GM12864 (cell line): ENCODE measurements at places on chromosomes 4 and X.

DNA sequence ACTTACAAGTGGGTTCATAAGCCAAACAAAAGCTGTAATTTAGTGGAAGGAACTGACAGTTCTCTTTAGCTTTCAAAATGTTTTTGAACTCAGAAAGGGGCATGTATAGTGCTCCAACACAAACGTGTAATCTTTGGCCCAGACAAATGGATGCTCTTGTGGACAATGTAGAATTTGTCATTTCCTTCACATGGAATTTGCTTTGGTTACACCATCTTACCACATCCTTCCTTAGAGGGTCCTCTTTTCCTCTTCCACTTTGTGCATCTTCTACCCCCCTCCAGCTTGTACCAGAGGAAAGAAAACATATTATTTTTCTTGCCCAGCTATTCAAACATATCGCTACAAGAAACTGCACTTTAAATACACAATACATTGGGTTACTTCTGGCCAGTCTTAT lies 42.4 kb downstream of the MEPE start:
- DNase-seq = no peak

DNA sequence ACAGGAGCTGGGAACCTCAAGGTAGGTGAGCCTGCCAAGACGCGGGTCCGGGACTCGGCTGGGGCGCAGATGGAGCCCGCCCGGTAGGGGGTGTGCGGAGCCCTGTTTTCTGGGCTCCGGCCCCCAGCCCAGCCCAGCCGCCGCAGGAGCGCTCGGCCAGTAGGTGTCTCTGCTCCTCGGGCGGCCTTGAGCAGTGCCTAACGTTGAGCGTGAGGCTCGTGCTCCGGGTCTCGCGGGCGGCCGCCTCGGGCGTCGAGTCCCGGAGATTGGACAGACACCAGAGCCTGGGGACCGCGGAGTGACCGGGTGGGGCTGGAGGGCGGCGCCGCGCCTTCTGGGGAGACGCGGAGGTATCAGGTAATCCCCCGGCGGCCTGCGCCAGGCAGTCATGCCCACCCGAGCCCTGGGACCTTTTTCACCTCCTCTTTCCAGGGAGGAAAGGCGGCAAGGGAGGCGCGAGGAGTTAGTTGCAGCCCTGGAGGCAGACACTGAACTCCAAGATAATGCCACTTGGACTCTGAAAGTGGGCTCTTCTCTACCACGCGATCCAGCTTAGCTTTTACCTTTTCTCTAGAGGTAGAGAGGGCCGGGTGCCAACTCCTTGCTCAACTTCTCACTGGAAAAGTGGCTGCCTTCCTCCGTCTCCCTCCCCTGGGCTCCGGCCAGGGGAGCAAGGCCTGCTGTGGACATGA lies 14.5 kb upstream of the FGG start:
- peak; percentile 5 for DNase-seq

GRCh38 chrX:74922922-74923543 lies 2.2 kb downstream of the NEXMIF start:
- peak; percentile 73 for DNase-seq

DNA sequence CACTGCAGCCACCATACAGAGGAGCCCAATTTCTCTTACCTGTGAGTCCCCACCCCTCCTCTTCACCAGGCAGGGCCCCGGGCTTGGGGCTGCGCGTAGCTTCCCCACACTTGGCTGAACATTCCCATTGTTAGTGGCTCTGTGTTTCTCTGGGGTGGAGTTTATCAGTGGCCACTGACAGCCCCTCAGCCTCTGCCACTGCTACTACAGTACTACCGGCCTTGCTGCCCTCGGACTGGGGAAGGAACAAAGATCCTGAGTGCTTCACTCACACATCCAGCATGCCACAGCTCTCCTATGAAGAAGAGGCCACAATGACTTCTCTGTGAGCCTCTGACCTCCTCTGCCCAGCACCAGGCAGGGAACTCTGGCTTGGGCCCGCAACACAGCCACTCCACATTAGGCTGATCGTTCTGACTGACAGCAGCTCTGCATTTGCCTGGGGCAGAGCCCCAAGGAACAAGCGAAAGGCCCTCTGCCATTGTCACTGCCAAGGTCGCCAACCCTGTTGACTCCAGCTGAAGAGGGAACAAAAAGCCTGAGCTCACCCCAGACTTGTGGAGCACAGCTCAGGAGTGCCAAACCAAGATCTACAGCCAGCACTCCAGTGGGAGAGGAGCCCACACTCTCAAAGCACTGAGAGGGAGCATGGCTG lies 24.0 kb downstream of the ABCB7 start:
- no peak for DNase-seq

DNA sequence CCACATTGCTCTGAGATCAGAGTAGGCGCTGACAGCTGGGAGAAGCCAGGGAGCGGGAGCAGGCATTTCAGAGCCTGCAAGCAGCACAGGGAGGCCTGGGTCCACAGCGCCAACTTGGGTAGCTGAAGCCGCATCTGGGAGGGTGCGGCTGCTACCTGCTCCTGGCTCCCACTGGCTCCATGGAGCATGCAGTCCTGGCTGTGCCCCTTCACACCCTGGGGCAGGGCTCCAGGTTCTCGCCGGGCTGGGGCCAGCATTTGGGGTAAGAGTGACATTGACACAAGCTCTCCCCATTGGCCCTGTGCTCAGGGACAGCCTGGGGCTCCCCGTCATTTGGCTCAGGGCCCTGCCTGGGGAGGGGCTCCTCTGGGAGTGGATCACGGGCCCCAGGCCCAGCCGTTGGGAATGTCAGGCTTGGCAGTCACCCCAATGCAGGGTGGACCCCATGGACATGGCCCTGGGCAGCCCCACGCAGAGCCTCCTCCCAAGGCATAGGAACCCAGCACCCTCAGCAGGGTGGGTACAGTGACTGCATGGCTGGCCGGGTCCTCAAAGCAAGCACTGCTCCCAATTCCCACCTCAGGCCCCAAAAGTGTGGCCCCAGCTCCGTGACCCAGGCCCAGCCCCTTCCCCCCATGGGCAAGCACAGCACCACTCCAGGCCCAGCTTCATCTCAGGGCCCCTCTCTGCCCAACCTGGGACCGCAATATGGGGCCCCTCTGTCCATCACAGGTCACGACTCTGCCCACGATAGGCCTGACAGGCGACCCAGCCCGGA lies 82.4 kb downstream of the PRDM5 start:
- no peak for DNase-seq

DNA sequence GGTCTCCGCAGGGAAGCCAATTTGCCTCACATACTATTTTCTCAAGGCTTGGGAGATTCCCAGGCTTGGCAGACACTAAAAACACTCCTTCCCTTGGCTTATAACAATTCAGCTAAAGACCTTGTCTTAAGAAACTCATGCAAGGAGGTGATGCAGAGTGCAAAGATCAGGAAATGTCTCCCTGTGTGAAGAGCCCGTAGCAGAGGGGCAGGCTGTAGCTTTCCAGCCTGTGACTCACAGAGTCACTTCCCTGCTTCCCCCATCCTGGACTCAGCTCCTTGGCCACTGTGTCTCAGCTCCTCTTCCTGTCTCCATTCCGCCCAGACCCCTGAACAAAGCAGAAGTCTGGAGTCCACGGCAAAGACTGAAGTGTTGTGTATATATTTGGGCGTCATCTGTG lies 56.1 kb downstream of the KDR start:
- no peak for DNase-seq

GRCh38 chr4:185404031-185404430 lies 7.4 kb downstream of the ANKRD37 start:
- DNase-seq = no peak

GRCh38 chrX:40278340-40279090 lies 180.8 kb upstream of the BCOR start:
- DNase-seq = no peak

DNA sequence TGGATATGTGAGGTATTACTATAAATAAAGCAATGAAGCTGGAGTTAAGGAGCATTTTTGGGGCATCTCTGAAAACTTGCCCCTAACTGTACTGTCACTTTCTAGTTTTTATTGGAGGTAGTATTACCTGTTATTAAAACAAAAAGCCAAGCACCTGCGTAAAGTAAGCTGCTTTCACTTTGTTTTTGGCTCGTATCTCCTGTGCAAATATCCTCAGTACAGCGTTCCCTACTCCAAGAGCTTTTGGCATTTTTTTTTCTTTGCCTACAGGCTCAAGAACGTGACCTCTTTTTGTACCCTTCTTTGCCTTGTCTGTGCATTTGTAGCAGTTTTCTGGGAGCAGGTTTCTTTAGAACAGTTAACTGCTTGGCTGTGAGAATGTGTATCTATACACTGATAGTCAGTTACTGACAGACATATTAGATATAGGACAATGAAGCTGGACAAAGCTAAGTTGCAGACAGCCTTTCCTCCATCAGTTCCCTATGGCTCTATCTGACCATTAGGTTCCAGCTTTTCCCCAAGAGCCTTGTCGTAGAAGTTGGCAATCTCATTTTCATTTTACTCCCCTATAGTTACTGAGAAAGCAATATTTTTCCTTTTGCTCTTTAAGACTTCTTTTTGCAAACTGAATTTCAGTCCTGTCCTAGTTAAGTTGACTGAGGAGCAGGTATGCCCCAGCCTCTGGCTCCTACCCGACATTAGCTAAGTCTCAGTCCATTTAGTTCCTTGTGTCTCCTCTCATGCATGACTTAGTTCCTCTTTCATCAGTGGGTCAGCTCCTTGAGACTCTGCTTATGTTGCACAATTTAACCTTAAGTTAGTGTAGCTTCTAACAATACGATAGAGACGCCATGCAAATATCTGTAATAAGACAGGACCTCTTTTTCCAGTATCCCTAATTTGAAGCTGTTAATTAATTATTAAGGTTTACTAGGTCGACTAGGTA lies 71.5 kb upstream of the HPRT1 start:
- peak; percentile 54 for DNase-seq
